ENCODE measurements at places on chromosomes 4 and X.

- no peak for DNase-seq
These were observed 280.3 kb upstream of the INTU start for GRCh38 chr4:127352220-127353113.

- DNase-seq, result no peak
These were observed 11.1 kb downstream of the ACSL1 start for GRCh38 chr4:184814686-184815045.

DNA sequence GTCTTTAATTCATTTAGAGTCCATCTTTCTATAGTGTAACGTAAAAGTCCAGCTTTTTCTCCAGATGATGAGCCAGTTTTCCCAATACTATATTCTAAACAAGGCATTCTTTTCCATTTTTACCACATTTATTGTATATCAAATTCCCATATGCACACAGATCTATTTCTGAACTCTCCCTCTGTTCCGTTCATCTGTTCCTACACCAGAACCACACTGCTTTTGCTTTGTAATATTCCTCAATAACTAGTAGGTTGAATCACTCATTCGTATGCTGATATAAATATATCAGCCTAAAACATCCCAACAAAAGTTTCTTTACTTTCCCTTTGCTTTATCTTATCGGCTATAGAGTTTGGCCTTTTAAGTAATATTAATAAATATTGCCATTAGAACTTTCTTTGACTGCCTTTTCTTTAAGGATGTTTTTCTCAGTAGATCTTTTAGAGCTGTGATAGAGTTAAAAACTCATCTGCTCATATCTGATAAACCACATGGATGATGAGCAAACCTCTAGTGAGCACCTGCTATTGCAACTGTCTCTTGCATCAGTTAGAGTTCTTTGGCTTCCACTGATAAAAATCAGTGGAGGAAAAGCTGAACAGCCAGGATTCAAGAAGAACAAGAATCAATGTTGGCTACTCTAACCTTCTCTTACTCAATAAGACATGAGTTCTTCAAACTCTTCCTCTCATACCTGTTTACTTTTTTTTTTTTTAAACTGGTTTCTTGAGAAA is 13.1 kb upstream of the RPL34 start:
- no peak for DNase-seq

- DNase-seq, result no peak
These were observed 118.3 kb downstream of the RELL1 start for GRCh38 chr4:37567836-37568235.

DNA sequence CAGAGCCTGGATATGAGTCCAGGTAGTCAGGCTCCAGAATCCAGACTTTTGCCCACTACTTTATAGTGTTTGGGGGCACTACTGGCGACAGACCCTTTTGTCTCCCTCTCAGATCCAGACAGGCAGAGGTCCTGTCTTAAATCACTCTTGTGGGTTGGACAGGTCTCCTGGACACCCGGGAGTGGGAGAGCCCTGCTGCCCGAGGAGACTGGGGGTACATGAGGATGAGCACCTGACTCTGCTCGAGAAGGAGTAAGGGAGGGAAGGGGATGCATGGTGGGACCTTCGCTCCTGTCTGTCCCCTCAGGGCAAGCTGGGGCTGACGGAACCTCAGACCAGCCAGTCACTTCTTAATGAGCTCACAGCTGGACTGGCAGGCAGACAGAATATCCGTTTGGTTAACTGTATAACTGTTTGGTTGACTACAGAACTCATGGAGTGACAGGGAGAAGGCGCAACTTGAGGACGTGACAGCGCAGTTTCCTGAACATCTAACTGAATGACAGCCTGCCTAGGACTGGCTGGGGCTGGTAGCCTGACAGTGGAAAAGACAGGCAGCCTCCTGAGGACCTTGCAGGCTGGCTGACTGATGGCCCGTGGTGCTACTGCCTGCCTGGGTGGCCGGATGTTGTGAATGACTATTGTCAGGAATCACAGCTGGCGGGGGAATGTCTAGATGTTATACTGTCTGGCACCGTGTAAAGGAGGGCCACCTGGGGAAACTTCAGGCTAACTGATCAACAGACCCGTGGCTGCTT is 1.6 kb upstream of the SUV39H1 start:
- no peak for DNase-seq

DNA sequence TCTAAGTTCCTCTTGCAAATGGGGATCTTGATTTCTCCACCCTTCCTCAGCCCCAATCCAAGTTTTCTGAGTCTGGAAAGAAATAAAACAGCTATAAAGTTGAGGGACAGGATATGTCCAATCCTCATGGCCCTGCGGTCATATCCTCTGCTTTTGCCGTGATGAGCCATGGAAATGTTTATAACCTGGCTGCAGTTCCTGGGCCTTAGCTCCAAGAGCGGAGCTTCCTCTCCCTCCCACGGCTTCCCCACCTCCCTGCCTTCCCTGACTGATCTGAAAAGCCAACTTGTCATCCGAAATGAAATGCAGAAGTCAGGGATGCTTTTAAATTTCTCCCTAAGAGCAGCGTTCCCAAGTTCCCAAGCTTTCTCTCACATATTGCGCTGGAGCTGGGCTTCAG is 221.5 kb upstream of the SFRP2 start:
- DNase-seq, result no peak

DNA sequence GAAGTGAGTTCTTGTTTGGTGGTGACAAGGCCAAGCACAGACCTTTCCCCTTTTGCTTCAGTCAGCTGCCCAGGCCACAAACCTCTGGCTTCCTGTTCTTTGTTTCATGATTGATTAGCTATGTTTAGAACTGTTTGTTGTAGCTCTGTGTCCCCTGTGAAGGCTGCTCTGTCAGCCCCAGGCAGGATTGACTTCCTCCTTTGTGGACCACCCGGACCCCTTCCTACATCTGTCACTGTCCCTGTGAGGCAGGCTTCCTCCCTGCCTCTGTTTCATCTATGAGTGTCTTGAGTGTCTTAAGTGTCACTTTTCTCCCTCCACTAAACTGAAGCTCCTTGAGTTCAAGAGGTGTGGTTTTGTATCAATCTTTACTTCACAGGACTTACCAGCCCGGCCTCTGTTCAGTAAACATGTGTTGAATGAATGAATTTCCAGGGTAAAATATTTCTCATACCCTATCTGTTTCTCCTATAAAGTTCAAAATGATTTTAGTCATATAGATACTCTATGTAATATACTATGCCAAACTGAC is 83.5 kb downstream of the ZNF674 start:
- DNase-seq, result no peak

- no peak for DNase-seq
These were observed 47.6 kb downstream of the HAND2 start for GRCh38 chr4:173482330-173482931.

DNA sequence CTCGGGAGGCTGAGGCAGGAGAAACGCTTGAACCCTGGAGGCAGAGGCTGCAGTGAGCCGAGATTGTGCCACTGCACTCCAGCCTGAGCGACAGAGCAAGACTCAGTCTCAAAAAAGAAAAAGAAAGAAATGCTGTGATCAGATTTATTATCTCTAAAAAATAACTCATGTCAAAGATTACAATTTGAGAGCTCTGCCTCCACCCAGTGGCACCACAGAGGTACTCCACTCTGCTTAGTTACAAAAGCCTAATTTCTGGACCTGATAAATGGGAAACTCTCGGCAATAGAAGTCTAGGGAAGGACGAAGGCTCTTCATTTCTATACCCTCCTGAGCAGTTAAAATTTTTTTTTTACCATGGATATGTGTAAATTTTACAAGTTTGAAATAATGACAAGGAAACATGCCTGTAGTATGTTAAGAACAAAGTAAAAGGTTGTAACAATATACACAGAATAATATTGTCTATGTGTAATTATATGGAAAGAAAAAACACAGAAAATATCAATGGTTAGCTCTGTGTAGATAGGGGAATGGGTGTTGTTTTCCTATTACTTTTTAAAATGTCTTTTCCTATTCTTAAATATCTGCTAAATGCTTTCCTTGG is 149.8 kb downstream of the STIM2 start:
- DNase-seq, result peak; percentile 57

- DNase-seq, result no peak
These were observed 67.7 kb downstream of the RWDD4 start for GRCh38 chr4:183591301-183591700.

GRCh38 chrX:37905436-37906147 is 58.2 kb upstream of the DYNLT3 start:
- peak; percentile 17 for DNase-seq

DNA sequence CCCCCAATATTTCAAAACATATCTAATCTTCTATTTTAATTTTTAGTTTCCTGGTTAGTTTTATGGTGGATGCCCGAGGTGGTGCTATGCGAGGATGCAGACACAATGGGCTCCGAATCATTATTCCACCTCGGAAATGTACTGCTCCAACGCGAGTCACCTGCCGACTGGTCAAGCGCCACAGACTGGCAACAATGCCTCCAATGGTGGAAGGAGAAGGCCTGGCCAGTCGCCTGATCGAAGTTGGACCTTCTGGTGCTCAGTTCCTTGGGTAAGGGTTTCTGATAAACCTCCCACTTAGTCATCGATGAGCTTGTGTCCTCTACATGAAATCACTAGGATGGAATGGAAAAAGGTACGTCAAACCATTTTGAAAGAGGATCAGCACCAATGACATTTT is 280.7 kb downstream of the ANK2 start:
- DNase-seq, result no peak
